ENCODE measurements at places on chromosomes 1 and 21.

GRCh38 chr1:96292141-96292540 lies 429.4 kb upstream of the PTBP2 start:
- no peak for DNase-seq

- no peak for DNase-seq
Measured at GRCh38 chr21:25362375-25363267, 244.7 kb downstream of the MRPL39 start.

DNA sequence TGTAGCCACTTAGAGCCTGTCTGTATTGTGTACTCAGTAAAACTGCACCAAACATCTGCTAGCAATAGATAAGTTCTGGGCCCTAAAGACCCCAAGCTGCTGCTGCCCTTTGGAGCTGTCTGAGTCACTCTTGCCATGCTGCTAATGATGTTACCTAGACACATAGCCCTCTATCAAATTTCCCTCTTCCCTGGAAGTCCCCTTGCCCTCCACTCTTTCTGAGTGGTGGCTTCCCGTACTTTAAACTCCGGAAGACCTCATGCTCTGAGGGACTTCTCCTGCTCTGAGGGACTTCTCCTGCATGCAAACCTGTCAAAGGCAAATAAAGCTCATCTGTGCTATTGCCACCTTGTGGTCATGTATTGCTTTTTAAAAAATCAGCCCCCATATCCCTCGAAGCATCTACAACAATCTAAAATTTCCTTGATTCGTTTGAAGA lies 34.0 kb downstream of the FH start:
- peak; percentile 5 for DNase-seq

DNA sequence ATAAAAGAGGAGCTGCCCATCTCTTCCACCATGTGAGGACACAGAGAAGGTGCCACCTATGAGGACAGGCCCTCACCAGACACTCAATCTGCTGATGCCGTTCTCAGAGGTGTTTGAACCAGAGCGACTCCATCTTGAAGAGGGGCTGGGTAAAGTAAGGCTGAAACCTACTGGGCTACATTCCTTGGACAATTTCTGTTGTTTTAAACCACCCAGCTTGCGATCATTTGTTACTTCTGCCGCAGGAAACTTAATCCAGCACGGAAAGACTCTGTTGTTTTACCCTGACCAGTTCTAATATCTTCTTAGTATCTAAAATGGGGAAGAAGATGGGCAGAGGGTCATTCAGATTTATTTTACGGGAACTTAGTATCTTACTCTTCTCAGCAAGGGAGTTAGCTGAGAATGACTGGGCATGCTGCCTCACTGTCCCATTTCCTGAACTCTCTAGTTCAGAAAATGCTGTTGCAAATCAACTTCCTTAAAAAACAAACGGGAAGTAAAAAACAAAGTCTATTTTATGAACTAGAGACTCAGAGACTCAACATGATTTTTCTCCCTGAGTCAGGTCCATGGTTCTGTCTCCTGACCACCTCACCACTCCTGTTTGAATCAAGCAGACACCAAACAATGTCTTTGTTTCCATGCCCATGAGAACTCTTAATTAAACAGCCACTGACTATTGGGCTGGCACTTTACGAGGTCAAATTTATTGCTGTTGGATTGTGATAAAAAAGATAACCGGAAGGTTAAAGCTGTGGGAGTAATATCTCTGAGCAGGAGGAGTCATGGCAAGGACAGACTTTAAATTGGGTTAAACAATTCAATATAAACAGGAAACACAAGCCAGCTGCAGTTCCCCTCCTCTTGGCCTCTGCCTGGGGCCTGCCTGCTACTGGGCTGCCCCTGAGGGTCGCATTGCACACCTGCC lies 23.8 kb upstream of the IFNAR1 start:
- DNase-seq: no peak

DNA sequence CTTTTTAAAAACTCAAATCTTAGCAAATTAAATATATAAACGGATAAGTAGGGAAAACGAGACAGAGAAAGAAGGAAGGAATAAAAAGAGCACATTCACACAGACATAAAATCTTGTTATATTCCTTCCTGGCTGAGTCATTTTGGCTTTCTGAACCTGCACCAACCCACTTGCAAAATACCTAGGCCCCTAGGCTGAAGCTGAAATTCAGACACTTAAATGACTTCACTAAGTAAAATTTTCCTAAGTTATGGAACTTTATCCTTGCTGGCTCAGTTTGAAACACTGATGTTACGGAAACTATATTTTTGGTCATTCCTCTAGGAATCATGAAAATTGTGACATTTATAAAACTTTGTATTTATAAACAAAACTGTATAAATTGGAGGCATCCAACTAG lies 462.8 kb upstream of the NFIA start:
- no peak for DNase-seq
